KG1 (cell line): ENCODE measurements at places on chromosomes 6 and 20.

- no peak for DNase-seq
Measured at GRCh38 chr20:57959018-57959417, 249.2 kb upstream of the PMEPA1 start.

- DNase-seq, result no peak
Measured at GRCh38 chr6:17519120-17519519, 81.0 kb upstream of the FAM8A1 start.

DNA sequence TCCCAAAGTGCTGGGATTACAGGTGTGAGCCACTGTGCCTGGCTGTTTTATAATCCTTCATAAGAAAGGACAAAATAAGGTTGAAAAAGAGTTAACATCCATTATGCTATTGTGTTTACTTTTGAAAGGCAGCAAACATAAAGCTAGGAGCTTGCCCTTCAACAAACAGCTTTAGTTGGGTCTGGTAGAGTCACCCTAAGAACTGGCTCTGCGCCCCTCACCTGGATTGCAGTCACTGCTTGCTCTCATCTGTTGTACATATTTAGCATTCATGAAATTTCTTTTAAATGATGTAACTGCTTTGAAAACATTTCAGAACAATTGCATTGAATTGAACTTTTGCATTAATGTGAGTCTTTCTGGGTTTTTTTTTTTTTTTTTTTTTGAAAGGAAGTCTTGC is 38.9 kb downstream of the JARID2 start:
- DNase-seq, result no peak

- no peak for DNase-seq
Measured at GRCh38 chr6:15985379-15985959, 143.4 kb upstream of the MYLIP start.

DNA sequence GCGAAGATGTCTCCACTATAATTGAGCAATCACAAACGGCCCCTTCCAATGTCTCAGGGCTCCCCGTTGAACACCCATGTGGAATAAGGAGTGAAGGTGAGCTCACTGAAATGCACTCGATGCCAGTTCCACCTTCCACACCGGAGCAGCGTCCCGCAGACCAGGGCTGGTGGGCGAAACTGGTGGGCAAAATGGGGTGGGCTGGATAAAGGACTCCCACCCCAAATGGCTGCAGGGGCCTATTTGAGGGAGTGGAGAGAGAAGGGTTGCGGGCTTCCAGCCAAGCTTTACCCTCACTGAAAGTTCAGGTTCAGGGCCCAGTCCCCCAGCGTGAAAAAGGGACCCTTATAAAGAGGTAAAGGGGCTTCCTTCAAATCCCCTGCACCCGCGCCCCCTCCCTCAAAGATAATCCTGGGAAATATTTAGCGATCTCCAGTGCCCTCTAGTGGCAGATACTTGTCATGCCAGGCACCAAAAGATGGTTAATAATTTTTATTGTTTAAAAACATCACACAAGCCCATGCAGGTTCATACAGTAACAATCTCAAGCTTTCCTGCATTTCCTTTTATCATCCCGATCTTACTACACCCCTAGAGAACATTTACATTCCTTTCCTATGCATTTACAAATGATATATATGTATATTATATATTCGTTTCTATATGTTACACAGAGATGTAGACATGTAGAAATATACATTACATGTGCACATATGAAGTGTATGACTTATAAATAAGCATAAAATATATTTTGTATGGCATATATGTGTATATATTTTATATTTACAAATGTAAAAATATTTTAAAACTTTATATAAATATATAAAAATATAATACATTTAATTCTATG is 58.2 kb upstream of the NKX2-2 start:
- DNase-seq, result no peak

DNA sequence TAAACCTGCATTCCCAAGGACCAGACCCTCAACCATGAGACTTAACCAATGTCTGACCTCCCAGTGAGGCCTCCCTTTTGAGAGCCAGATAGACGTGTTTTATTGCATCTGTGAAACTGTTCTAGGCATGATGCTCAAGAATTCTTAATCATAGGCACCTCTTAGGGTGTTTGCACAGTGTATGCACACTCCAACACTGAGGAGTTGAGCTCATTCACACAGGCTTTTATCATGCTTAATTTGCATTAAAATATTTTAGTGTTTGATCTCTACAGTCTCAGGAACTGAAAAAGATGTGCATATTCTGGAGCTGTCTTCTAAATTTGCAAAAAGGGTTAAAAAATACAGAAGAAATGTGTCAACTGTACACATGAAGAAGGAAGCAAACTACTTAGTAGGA is 27.4 kb downstream of the RHAG start:
- no peak for DNase-seq

GRCh38 chr6:139549561-139550070 is 175.2 kb upstream of the CITED2 start:
- no peak for DNase-seq

DNA sequence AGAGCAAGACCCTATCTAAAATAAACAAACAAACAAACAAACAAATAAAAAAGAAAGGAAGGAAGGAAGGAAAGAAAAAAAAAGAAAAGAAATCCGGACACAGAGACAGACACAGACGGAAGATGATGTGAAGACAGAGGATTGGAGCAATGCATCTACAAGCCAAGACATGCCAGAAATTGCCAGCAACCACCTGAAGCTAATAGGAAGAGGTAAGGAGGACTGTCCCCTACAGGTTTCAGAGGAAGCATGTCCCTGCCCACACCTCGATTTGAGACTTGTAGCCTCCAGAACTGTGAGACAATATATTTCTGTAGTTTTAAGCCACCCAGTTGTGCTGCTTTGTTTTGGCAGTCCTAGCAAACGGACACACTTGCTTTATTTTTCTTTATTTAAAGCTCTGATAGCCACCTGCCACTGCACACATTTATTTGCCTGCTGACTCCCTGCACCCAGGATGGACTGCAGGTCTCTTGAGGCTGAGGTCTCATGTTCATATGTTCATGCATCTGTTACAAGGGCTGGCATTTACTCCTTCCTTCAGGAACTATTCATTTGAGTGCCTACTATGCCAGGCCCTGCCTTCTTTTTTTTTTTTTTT is 20.7 kb upstream of the ZMYND8 start:
- no peak for DNase-seq

GRCh38 chr6:818196-818595 is 125.3 kb upstream of the EXOC2 start:
- no peak for DNase-seq

DNA sequence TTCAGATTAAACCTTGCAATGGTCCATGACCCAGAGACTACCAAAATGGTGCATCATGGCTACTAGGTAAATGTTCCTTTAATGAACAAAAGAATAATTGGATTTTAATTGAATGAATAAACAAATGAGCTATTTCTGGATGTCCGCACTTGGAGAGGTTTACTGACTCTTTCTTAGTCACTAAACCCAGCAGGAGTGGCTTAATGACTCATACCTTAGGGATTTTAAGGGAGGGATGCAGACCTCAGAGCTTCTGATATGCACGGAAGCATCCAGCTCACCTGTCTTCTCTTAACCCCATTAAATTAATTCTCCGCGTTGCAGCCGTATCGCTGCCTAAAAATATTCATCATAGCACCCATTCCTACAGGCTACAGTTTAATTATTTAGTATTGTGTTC is 970.0 kb upstream of the SLC35B3 start:
- no peak for DNase-seq

DNA sequence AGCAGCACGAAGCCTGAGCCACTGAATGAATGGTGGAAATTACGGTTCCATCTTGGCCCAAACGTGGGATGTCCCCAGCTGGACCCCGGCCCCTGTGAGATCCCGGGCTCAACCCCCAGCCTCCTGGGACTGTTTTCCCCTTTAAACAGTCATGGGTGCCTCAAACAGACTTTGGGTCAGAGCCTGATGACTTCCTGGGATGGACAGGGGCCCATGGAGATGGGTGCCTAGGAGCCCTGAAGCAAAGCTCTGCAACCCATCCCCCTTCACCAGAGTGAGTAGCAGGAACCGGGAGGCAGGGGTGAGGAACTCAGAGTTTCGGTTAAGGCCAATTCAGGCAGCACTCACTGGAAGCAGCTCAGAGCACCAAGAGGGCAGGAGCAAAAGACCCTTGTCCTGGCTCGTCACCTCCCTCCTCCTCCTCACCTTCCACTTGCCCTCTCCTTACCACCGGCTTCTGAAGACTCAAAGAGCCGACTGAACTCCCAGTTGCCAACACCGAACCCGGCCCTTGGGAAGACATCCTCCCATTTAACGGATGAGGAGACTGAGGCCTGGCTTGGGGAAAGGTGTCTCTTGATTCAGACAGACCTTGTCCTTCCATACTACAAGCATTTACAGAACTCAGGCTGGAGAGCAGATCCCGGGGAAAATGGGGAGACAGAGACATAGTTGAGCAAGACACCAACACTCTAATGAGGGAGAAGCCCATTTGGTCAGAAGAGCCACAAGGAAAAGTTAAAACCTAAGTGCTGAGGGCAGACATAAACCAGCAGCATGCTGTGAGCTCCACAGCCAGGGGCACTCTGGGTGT is 14.9 kb upstream of the TLDC2 start:
- no peak for DNase-seq

DNA sequence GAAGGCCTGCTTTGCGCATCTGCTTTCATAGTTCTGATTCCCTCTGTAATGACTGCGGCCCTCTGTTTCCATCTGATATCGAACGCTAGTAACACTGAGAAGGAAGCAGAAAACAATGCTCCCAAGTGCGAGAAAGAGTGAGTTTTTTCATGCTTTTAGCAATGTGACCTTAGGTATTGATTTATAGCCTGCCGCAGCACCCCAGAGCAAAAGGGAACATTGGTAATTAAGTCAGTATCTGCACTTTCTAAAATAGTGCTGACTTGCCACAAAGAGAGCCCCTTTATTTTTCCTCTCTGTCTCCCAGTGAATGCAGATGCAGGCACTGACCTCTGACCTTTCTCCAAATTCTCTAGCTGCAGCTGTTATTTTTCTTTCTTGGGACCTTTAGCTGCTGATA is 129.8 kb downstream of the HDGFL1 start:
- peak; percentile 13 for DNase-seq

GRCh38 chr20:59835448-59836395 is 97.7 kb downstream of the SYCP2 start:
- no peak for DNase-seq

DNA sequence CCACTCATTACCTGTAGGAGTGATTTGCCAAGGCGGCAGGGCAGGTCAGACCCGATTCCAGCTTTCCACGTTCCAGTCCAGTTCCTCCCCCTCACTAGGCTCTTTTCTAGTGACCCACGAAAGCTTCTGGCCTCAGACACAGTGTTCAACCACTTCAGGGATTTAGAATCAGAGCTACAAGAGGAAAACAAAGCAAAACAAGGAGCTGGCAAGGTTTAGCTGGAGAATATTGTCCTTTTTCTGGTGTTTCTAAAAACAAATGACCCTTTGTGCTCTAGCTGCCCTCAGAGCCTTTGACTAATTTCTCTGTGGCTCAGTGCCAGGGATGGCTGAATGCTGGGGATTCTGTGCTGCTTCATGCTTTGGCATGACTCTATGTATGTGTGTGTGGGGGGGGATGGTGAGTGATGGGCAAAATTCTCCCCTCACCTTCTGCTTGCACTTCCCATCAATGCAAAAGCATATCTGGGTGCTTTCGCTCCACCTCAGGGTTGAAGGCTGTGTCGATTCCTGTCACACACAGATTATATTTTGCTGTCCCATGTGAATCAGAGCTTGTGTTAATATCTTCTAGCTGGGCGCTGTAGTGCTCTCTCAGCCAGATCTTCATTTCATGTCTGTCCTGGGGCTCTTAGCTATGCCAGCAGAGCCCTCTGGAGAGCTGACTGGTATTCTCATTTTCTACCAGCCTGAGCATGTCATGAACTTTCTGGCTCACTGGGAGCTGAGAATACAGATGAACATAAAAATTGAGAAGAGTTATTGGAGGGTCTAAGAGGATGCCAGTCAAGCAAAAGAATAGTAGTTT is 19.3 kb upstream of the NEDD9 start:
- no peak for DNase-seq

GRCh38 chr20:52859156-52859876 is 112.8 kb upstream of the TSHZ2 start:
- DNase-seq, result no peak

- no peak for DNase-seq
Measured at GRCh38 chr6:140108167-140108566, 733.7 kb upstream of the CITED2 start.

- no peak for DNase-seq
Measured at GRCh38 chr6:56659721-56660380, 17.2 kb upstream of the DST start.

DNA sequence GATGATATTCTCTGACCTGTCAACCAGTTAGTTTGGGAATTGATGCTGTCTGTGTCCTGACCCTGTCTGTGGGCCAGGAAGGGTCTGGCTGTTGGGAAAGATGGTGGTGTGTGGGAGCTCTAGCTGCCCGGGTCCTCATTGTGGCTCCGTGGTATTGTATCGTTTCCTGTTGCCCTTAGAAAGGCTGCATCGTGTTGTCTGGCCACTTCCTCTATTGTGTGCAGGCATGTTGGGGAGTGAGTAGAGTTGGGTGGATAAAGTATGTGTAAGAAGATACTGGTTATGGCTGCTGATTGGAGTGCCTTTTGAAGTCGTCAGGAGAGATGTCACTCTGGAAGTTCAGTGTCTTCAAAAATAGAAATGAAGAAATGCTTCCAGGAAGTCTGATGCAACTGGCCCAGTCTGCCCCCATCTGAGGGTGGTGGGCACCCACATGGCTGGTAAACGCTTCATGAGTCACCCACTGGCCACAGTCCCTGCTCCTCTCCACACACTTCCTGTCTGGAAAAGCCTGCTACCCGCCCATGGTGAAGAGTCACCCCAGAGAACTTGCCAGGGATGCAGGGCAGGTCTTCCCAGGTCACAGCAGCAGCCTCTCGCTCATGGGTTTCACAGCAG is 27.9 kb downstream of the PPARD start:
- DNase-seq, result peak; percentile 78

DNA sequence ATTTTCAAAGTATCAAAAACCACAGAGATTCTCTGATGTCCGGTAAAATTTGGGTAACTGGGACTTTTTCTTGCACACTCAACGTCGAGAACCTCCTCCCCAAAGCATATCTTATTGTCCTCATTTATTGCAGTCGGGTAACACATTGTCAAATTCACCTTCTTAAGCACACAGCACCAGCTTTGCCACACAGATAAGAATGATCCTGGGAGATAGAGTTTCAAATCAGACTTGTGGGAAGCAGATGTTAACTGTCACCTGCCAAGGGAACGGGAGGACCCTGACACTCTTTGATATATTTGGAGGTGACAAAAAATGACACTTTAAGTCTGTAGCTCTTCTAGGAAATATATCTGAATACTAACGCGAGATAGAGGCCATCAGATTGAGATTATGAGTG is 282.1 kb upstream of the BMP2 start:
- DNase-seq, result no peak
